WTC11 (cell line): ENCODE measurements at places on chromosomes 3 and 15. TPM values are rescaled to one million over a fixed set of nuclear protein-coding genes. Genes with fewer than 3 reads are reported as not detected.

DNA sequence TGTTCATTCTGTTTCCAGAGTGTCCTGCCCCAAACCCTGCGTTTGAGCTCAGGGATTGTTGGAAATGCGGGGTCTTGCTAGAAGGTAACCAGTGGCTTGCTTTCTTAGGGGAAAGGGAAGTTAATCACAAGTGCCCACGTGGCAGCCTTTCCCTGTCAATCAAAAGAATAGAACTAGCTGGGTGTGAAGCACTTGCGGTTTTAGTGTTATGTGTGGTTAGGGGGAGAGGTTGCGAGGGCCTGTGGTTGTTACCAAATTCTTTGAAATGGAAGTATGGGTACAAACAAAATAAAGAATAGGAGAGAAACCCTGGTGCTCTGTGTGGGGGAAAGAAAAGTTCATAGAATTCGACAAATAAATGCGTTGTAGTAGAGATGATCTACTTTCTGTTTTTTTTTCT, 67.6 kb downstream of the FNDC3B start:
- no peak for DNase-seq
- H3K4me1 ChIP-seq: peaks cover 82% of the 10 kb centered on the region
- peak overlapping the region; percentile 89 for H3K27ac ChIP-seq
- no peaks in the 10 kb centered on the region for H3K27me3 ChIP-seq

GRCh38 chr3:67073812-67074211, 75.7 kb downstream of the KBTBD8 start:
- no peaks in the 10 kb centered on the region for H3K27me3 ChIP-seq
- H3K27ac ChIP-seq: no peak overlapping the region
- DNase-seq: no peak
- peaks cover 12% of the 10 kb centered on the region for H3K4me1 ChIP-seq

Gene DAZL
- total RNA-seq: 3.3 to 4.3 TPM (median 3.9 TPM) in 3 replicates

Gene PLS1
- 26.4 to 32.6 TPM (median 29.9 TPM) in 3 replicates for total RNA-seq

Gene SH3GL3
- 7.8 to 9.2 TPM (median 8.0 TPM) in 3 replicates for total RNA-seq

Gene DUOX1
- total RNA-seq: 1.3 to 2.1 TPM (median 1.3 TPM) in 3 replicates

Gene C3orf85
- total RNA-seq: not detected in 3 replicates
